ENCODE measurements at places on chromosomes 2 and 18.

DNA sequence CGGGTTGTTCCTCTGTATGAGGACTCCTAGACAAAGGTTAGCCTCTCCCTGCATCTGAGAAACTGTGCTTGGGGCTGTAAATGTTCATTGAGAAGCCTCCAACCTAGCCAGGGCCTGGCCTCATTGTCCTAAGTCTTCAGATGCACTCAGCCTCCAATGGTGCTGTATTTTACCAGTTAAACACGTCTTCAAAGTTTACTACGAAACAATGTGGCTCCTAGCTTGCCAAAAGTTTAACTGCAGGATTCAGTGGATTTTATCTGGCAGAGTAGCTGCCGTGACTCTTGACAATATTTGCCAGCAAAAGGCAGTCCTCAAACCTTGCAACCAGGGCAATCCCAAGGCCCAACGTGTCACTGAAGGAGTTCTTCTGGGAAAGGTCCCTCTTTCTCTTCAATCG lies 1.1 kb downstream of the PID1 start:
- DNase-seq: no peak

DNA sequence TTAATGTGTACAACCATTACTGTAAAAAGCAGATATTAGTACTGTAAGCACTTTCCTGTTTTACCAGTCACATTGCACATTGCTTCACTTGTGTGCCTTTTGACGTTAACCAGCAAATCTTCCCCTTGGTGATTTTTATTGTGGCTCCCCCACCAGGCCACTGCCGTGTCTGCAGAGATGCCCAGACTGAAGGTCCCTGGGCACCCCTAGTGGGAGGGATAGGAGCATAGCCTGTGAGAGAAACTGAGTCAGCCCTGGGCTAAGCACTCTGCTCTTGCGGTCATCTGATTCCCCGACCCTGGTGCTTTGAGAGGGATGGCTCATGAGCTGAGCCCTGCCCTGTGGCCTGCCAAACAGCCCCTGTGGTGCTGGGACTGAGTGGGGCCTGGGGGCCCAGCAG lies 73.4 kb downstream of the INPP4A start:
- DNase-seq: peak; percentile 24

GRCh38 chr18:79775441-79776221 lies 22.1 kb upstream of the KCNG2 start:
- DNase-seq: no peak

DNA sequence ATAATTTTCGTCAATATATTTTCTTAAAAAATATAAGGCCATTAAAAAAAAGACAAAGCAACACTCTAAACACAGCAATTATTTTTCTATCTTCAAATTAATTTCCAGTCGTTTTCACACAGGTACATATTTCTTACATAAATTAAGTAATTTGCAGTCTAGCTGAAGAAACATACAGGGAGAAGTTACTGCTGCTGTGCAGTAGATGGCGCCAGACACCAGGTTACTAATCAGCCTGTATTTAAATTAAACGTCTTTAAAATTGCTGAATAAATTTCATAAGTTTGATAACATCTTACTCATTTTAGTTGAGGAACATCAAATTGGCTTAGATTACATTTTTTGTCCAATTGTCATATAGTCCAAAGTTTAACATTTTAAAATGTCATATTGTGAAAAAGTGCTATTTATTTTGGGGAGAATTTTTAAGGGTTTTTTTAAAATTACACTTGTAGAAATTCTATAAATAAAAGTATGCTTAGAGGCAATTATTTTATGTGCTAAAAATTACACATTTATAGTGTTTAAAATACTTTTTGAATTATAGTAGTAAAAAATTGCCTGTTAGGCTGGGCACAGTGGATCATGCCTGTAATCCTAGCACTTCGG lies 88.4 kb downstream of the PMAIP1 start:
- DNase-seq: peak; percentile 47

DNA sequence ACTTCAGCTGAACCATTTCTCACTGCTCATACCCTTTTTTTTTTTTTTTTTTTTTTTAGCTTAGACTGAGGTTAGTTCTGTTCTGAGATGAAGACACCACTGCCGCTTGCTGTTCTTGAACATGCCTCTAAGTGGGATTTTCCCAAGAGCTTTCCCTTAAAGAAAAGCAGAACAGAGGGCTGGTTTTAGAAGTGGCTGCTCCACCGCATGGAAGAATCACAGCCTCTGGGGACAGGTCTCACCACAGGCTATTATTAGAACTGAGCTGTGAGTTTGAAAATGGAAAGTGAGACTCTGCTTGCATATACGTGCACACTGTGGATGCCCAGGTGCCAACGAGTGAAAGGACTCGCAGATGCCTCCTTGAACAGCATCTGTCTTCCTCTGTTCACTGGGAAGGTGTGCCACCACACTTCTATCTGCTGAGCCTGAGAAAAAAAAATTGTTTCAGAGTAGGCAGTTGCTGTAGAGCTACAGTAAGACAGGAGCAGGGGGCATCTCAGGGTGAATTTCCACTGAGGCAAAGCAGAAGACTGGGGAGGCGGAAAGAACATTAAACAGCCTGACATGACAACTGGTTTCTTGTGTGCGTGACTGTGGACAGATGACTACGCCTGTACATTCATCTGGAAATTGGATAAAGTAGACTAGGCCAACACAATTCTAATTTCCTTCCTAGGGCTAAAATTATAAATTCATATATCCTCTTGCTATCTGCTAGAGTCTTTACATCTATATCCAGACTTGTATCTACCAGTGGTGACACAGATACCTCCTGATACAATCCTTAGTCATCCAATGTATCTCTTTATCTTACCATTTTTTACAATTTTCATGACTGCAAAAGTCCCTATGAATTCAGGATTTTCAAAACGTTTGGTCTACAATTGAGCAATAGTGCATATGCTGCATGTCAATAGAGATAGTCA lies 1045.7 kb upstream of the CELF4 start:
- no peak for DNase-seq

DNA sequence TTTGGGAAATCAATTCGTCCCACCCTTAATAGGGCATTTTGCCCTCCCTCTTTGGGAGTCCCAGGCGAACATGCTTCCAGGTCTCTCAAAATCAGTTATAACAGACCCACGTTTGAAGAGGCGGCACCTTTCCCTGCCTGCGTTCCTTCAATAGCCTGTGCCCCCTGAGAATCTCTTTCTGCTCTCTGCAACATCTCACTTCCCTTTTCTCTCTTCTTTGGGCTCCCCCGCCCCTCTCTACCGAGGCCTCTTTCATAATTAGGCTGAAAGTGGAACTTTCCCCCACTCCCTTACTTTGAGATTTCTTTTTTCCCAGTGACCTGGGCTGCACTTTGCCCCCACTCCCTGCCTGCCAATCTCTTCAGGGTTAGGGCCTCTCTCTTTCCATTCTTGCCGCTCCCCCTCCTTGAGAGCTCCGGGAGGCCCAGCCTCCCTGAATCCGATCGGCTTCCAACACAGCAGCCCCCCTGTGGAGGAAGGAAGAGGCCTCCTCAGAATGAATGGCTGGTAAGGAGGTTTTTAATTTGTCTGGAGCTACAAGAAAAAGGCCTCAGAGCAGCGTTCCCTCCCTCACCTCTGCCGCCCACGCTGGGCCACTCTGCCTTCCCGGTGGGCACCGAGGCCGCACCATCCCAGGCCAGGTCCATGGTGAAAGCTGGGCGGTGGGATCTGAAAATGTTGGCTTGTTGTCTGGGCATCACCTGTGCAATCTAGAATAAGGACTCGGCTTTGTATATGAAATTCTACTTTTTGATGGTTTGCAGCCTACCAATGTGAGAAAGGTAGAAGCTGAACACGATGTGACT lies 162.6 kb upstream of the SIX3 start:
- no peak for DNase-seq

DNA sequence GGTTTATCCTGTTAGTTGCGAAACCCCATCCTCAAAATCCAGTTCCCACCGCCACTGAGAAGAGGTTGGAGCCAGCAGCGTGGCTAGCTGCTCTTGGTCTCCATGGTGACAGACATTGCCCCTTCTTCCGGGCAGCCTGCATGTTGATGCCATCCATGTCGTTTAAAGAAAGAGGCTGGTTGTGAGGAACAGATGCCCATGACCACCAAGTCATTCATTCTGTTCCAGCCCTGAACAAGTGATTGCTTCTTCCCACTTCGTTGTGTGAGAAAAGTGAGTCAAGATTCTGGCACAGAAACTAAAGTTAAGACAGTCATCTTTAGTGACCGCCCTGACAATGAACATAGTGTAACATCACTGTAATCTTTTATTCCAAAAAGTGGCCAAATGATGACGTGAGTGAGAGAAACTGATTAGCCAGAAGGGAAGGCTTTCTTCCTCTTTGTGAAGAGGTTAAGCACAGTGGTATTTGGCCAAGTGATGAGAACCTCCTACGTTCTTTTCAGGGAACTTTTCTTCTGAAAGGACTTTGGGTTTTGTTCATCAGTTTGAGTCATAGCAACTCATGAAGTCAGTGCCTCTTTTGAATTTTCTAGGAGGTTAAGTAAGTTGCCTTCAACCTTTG lies 272.5 kb downstream of the GALR1 start:
- DNase-seq: no peak

DNA sequence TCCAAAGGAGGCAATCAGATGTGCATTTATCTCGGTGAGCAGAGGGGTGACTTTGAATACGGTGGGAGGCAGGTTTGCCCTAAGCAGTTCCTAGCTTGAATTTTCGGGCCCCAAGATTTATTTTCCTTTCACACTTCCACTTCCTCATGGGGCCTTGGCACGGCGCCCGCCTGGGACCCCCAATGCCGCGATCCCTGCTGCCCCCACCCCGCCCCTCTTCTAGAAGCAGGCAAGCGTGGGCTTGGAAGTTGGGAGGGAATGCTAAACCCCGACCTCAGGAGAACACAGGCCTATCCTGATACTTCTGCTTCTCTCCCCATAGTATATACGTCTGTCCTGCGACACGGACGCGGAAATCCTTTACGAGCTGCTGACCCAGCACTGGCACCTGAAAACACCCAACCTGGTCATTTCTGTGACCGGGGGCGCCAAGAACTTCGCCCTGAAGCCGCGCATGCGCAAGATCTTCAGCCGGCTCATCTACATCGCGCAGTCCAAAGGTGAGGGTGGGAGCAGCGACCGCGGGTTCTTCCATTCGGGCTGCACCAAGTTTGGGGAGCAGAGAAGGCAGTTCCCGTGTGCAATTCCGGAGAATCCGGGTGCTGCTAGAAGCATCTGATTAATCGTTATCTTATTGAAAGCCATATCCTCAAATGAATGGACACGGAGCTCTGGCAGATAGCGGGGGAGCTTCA lies 21.6 kb downstream of the TRPM8 start:
- no peak for DNase-seq

DNA sequence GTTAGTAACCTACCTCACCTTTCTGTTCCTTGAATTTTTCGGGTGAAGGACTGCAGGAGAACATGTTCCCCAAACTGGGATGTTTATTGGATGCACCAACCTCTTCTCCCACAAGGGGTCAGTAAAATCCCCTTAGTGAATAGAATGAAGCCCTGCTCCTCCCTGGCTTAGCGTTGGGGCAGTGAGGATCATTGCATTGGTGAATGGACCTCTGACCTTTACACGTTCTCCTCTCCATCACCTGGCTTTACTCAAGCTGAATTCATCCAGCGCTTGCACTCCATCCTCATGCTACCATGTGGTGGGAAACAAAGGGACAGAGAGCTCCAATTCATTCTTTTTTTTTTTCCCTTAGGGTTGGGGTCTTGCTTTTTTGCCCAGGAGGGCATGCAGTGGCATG lies 157.2 kb downstream of the MIB1 start:
- peak; percentile 29 for DNase-seq

DNA sequence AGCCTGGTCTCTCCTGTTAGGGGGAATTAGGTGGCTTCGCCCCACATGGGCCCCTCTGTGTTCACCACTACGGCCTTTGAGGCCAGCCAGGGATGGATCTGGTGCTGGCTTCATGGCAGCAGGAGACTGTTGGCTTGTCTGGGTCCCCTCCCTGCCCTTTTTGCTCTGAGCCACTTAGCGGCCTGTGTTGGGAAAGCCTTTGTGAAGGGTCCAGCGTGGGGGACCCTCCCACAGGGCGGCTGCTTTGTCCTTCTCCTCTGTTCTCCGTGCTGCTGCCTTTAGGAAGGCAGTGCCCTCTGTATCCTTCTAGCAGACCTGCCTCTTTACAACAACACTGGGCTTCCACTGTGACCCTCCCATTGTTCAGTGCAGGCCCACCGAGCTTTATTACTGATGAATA lies 118.4 kb downstream of the TSN start:
- DNase-seq: no peak

DNA sequence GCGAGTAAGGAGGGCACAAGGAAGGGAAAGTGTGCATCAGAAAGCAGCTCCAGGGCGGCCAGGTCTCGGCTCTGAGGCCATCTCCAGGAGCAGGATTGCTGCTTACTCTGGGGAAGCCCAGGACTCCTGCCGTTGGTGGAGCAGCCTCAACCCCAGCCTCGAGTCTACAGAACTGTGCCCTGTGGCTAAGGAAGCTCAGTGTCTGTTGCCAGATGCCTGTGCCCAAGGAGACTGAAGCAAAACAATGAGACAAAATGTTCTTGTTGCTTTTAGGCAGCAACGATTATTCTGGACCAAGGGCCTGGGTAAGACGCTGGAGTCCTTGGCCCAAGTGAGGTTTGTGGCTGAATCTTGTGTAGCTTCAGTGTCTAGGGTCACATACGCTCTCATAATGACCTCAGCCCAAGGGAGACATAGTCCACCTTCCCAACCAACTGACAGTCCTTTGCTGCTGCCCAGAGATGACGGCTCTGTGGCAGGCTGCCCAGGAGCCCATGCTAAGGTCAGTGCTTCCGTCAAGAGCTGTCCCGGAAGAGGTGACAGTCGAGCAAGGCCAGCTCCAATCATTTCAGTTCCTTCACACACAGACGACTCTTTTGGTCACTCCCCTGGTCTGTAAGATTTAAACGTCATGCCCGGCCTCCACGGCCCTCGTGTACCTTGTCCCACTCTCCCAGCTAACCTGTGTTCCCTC lies 223.8 kb downstream of the TTC32 start:
- no peak for DNase-seq

DNA sequence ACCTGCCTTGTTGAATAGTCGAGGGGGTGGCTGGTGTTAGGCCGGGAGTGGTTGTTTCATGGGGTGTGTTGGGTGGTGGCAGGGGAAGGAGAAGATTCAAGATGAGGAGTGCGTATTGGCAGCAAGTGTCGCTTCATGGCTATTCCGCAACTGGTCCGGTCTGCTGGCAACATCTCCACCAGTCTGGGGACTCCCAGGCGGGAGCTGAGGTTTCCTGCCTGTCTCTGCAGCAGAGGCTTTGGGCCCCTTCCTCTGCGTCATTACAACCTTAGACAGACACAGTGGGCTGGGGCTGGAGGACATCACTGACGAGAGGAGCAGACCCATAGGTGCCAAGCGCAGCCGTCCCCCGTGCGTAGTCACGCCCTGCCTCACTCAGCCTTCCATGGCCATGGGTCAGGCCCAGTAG lies 64.0 kb upstream of the MCFD2 start:
- DNase-seq: no peak

- DNase-seq: no peak
These were observed 13.7 kb downstream of the CALCRL start for GRCh38 chr2:187434342-187434785.

- DNase-seq: no peak
These were observed 232.3 kb upstream of the MEIS1 start for GRCh38 chr2:66202586-66202985.

DNA sequence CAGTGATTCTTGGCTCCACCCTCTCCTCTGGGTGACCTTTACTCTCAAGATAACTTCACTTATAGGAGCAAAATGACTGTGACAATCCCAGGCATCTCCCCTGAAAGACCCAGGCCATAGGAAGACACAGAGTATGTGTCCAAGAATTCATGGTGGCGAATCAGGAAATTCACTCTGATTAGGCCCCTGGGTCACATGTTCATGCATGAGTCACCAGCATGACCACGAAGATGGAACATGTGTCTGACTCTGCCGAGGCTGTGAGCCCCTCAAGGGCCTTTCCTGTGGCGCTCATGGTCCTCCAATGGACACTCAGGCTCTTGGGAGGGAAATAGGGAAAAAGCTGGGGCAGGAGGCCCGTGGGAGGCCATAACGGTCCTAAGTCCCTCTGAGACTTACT lies 74.0 kb upstream of the TEX51 start:
- DNase-seq: no peak
